ENCODE measurements at places on chromosomes 13 and 19.
A peak's percentile ranks its signal among the peaks of the same experiment; 100 is the strongest.

DNA sequence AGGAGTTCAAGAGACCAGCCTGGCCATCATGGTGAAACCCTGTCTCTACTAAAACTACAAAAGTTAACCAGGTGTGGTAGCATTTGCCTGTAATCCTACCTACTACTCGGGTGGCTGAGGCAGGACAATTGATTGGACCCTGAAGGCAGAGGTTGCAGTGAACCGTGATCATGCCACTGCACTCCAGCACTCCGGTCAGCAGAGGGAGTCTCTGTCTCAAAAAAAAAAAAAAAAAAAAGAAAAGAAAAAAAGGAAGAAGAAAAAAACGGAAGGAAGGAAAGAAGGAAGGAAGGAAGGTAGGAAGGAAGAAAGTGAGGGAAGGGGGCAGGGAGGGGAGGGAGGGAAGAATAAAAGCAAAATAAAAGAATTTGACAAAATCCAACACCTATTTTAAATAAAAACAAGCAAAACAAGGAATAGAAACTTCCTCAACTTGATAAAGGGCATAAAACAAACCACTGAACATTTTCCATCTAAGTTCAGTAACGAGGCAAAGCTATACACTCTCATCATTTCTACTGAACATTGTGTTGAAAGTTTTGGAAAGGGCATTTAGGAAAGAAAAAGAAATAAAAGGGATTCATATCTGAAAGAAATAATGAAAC is 411.6 kb upstream of the SLITRK5 start:
- no peak for DNase-seq

GRCh38 chr13:99661791-99662190 is 160.5 kb downstream of the TM9SF2 start:
- DNase-seq = no peak

GRCh38 chr19:22935151-22935550 is 67.8 kb downstream of the ZNF728 start:
- no peak for DNase-seq

GRCh38 chr13:100323937-100324336 is 235.0 kb downstream of the PCCA start:
- no peak for DNase-seq

- no peak for DNase-seq
Observed at GRCh38 chr19:55398200-55398925, 9.2 kb downstream of the UBE2S start.

- no peak for DNase-seq
Observed at GRCh38 chr19:51124216-51124615, 490 bp upstream of the SIGLEC9 start.

DNA sequence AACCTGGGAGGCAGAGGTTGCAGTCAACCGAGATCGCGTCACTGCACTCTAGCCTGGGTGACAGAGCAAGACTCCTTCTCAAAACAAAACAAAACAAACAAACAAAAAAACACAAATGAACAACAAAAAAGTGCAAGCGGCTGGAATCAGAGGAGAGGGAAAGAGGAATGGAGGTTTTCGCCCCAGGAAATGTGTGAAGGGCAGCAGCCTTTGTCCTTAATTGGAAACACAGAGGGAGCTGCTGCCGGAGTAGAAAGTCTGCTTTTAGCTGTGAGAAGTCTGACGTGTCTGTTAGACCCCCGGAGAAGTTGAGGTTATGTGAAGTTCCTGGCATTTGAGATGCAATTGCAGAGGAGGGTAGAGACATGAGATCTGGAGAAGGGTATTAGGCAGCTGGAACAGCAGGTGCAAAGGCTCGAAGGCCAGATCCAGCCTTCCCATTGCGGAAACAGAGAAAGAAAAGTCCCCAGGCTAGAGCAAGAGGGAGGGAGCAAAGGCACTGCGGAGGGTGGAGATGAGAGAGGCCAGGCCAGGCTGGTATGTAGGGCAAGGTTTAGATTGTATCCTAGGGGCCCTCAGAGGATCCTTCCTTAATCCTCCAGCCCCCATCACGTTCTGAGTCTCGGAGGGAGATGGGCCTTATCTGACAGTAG is 473 bp downstream of the TMIGD2 start:
- DNase-seq = no peak

DNA sequence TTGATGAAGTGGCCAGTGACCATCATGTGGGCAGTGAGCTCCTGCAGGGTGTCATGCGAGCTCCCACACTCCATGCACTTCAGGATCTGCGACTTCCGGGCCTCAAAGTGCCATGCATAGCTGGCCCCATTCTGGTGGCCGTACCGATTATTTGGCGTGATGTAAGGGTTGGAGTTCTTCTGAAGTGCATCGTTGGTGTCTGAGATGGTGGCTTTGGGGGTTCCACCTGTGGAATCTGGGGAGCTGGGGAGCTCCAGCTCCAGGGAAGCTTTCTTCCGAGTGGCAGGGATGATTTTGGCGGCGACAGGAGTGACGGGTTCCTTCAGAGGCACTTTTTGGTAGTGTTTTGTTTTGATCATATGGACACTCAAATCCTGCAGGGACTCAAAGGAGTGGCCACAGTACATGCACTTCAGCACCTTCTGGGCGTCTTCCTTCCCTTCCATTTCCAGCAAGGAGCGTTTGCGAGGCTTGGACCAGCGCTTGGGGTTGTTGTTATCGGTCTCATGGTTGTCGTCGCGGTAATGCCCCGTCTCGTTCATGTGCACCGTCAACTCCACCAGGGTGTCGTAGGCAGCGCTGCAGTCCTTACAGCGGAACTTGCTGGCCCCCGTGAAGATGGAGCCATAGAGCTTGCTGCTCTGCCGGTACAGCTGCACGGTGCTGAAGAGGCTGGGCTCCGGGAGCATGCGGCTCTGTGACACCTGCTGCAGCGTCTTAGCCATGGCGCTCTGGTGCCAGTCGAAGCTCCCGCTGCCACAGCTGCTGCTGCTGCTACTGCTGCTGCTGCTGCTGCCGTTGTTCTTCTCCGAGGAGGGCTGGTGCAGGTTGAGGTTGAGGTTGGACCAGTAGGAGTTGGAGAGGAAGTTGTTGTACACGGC is 70.4 kb downstream of the TSHZ3 start:
- no peak for DNase-seq

- DNase-seq = no peak
Observed at GRCh38 chr13:30593001-30593400, 24.7 kb upstream of the USPL1 start.

GRCh38 chr13:45280011-45280410 is 61.0 kb downstream of the TPT1 start:
- DNase-seq = no peak

- DNase-seq = peak; percentile 94
Observed at GRCh38 chr19:53365134-53365898, at the start of gene ZNF525. Gene ZNF525 (plus strand): TSS chr19:53365705. CDS start chr19:53372282, 6,577 bp downstream.

DNA sequence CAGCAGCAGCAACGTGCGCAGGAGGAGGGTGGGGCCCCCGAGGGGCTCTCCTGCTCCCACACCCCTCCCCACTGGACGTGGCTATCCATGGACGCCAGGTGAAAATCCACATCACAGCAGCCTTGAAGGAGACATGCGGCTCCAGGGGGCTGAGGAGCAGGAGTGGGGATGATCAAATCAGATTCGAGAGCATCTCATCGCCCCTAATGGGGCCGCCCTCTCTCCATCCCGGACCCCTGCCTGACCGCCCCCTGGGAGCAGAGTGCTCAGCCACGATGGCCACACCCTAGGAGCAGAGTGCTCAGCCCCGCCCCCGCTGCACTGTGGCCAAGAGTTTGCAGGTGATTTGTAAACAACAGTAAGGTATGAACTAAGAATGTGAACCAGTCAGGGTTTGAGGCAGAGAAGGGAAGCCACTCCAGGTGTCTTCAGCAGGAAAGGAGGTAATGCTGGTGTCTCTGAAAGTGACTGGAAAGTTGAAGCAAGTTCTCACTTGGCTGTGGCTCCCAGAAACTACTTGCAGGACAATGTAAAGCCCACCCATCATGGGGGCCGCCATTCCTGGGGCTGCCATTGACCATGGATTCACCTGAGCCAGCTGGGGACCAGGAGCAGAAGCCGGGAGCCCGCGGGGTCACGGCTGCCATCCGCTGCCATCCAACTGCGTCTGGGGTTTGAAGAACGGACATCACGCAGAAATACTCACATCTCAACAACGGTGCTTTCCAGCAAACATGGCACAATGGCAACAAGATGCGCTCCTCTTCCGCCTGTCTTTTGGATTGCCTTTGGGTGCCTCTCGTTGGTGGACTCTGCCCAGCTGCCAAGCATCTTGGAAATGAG is 71.8 kb downstream of the SPACA7 start:
- no peak for DNase-seq

- DNase-seq = no peak
Observed at GRCh38 chr13:99985241-99985874, 3.8 kb downstream of the ZIC2 start.

GRCh38 chr13:98236197-98236596 is 59.1 kb upstream of the RNF113B start:
- DNase-seq = no peak

GRCh38 chr19:39158646-39159260 is 33.2 kb downstream of the PAK4 start:
- DNase-seq = no peak

DNA sequence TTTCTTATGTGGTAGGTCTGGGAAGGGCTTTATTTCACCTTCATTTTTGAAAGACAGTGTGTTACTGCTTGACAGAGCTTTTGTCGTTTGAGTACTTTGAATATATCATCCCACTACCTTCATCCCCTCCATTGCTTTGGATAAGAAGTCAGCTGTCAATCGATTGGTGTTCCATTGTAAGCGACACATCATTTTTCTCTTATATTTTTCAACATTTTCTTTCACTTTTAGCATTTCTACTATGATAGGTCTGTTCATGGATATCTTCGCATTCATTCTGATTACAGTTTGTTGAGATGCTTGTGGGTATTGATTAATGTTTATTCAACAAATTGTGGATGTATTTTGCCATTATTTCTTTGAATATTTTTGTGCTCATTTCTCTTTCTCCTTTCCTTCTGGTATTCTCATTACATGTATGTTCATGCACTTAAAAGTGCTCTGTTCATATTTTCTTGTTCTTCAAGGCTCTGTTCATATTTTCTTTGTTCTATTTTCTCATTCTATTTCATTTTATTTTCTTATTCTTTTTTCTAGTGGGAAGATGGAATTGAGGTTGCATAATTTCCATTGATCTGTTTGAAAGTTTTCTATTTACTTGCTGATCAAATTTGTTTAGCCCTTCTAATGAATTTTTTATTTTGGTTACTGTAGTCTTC is 29.2 kb downstream of the ZNF546 start:
- no peak for DNase-seq

DNA sequence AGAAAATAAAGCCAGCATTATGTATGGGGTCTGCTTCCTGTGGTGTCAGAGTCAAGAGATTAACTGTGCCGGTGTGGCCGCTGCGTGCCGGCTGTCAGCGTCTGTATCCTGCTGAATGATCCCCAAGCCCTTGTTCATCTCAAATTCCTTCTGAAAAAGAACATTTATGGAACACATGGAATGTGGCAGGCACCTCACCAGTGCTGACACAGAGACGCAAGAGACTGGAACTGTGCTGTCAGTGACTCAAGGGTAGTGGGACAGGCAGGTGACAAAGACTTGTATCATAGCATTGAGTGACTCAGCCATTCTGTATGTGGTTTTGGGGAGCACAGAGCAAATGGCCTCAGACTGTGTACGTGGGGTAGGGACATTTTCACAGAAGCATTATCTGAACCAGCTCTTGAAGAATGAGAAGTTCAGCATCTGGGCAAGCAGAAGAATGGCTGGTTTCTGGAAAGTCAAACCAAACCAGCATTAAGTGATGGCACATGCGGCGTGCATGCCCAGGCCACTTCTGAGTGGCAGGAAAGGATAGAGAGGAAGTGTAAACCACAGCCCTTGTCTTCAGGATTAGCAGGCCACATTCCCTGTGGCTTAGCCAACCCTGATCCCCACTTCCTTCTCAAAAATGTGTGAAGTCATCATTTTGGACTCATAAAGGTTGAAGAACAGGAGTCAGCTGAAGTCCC is 54.0 kb upstream of the IRS2 start:
- DNase-seq = peak; percentile 11

DNA sequence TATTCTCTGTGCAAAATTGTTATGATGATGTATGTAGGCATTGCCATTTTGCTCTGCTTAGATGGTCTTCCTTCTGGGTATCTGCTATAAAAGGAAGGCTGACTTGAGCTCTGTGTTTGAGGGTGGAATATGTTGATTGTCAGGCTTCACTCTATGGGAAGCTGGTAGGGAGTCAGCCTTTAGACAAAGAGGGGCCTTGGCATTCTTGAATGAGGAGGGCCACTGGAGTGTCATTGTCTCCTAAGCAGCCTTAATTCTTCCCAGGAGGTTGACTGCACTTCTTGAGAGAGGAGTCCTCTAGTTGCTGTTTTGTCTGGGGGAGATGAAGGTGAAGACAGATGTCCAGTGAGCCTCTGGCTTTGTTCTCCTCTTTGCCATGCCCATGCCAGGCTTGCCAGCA is 266.8 kb downstream of the KCNRG start:
- no peak for DNase-seq

- DNase-seq = no peak
Observed at GRCh38 chr13:63680704-63681103, 2265.1 kb upstream of the PCDH20 start.

DNA sequence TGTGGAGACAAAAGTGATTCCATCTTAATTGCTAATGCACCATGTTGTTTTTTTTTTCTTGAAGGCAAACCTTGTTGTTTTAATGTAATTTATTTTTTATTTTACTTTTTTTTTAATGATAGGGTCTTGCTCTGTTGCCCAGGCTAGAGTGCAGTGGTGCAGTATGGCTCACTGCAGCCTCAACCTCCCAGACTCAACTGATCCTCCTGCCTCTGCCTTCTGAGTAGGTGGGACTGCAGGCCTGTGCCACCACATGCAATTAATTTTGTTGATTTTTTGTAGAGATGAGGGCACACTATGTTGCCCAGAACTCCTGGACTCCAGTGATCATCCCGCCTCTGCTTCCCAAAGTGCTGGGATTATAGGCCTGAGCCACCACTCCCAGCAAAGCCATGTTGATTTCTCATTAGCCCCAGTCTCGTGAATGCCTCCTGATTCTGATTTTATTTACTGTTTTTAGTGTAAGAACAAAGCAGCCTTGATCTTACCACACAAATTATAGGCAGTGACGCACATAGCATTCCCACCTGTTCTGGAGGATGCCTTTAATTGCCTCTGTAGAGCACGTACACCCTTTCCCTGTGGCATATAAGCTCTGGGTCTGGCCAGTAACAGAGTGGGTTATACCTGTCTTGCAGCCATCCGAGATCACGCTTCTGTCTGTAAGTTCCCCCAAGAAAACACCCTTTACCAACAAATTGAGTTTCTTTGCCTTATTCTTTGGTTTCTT is 150.4 kb downstream of the GGACT start:
- no peak for DNase-seq

DNA sequence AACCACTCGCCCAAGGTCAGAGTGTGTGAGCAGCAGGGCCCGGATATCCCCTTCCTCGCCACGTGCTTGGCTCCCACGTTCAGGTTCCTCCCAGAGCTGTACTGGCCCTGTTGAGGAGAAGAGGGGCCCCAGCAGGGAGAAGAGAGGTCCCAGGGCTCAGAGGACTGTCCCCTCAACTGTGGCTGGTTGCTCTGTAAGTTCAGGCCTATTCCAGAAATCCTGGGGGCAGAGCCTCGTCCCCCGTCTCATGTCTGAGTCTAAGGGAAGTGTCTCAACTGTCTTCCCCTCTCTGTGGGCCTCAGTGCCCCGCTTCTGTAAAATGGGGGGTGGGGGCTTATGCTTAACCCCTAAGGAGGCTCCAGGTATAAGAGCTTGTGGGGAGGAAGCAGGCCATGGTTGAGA is 3.9 kb downstream of the PPP5C start:
- DNase-seq = no peak

All from stimulated activated CD4-positive, alpha-beta T cell treated with anti-CD3 and anti-CD28 coated beads, Interleukin-2, amount 100 ng/mL, for 48 hours (primary cell).